ENCODE measurements at places on chromosomes 12 and 14.

- DNase-seq, result no peak
Measured at GRCh38 chr12:16880864-16881285, 274.9 kb upstream of the LMO3 start.

DNA sequence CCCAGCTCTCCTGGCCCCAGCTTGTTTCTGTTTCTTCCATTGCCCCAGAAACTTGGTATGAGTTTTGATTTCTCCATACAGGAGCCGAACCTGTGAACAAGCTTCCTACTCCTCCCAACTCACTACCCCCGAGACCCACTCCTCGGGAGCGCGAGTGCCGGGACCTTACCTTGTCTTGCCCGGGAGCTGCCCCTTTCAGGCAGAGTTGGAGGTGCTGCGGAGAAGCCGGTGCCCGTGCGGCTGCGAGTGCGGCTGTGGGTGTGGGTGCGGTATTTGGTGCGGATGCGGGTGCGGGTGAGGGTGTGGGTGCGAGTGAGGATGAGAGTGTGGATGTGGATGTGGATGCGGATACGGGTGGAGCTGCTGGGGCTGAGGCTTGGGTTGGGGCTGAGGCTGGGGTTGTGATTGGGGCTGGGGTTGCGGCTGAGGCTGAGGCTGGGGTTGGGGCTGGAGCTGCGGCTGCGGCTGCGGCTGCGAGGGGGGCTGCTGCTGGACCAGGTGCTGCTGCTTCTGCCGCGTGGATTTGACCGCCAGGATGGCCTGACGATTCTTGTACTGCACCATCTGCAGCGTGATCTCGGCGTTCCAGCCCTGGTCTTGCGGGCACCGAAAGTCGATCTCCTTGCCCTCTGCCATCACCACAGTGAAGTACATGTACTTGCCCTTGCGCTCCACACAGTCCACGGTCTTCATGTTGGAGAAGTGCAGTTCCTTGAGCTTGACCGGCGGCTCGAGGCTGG, 1.1 kb downstream of the PHLDA1 start:
- peak; percentile 66 for DNase-seq

DNA sequence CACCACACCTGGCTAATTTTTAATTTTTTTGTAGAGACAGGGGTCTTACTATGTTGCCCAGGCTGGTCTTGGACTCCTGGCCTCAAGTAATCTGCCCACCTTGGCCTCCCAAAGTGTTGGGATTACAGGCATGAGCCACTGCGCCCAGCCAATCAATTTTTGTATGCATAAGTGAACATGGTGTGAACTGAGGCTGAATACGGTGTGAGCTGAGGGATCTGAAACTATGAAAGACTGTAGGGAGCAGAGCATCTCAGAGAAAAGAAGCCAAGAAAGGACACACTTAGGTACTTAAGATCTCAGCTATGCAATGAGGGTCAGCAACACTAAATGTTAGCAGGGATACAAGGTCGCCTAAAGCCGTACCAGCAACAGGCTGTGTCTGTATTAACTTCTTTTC, 54.1 kb downstream of the KSR2 start:
- DNase-seq, result no peak

DNA sequence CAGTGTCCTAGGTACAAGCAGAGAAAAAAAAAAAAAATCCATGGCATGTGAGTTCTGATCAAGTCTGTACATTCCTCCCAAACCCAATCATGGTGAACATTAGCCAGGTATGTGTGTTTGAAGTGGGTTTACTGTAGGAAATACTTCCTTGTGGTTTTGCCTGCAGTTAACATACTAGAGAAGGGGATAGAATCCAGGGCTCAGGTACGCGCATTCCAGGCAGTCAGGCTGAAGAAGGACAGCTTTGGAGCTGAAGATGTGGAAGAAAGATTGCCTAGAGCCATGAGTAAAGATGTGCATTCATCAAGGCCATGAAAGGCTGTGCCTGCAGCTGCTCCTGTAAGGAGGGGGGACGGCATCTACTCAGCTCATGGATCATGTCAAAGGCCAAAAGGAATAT, 88.2 kb upstream of the NTF3 start:
- no peak for DNase-seq

DNA sequence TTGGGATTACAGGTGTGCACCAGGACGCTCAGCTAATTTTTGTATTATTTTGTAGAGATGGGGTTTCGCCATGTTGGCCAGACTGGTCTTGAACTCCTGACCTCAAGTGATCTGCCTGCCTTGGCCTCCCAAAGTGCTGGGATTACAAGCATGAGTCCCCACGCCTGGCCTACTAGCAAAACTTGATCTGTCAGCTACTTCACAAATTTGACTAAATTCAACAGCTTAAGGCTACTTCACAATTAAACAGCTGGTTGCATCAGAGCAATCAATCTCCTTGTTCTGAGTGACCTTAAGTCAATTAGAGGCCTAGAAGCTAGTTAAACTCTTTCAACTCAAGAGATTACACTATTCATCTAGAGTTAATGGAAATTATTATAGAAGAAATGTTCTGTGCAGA, 12.2 kb downstream of the COQ10A start:
- no peak for DNase-seq

GRCh38 chr14:97572583-97573458, 775.6 kb downstream of the VRK1 start:
- DNase-seq, result no peak

GRCh38 chr14:65206448-65207096, 104.3 kb upstream of the MAX start:
- DNase-seq, result no peak

GRCh38 chr14:36716614-36717184, 55.0 kb downstream of the PAX9 start:
- no peak for DNase-seq

- DNase-seq, result no peak
Measured at GRCh38 chr12:14283489-14284144, 81.9 kb upstream of the ATF7IP start.

GRCh38 chr14:69475194-69475818, 9.2 kb upstream of the PLEKHD1 start:
- no peak for DNase-seq

DNA sequence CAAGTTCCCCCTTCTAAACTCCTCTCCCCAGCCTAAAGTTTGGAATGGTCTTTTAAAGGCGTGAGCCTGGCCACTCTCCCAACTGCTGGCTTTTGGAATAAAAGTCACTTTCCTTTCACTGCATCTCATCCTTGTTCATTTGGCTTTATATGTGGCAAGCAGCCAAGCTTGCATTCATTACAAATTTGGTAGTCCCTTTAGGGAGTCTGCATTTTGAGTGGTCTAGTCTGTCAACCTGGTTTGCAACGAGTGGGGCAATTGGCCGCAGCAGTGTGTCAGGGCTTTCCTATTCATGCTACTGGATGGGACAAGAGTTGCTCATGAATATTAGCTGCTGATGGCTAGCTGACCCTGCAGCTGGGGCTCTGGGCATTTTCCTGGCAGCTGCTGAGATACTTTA, 57.0 kb downstream of the CATSPERB start:
- no peak for DNase-seq

DNA sequence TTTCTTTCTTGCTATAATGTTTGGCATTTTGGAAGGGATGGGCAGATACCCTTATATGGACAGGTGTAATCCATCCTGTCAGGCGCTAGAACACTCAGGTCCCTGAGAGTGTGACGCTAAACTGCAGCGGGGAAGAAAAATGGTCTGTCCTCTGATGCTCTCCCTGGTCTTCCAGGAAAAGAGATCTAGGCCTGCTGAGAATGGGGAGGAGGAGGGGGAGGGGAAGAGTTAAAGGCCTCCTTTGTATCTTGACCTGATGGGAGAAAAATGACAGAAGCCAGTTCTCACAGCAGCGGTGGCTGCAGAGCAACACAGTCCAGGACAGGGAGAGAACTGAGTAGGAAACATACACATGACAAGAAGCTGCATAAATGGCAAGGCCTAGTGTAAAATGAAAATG, 61.1 kb downstream of the RPS6KA5 start:
- no peak for DNase-seq

DNA sequence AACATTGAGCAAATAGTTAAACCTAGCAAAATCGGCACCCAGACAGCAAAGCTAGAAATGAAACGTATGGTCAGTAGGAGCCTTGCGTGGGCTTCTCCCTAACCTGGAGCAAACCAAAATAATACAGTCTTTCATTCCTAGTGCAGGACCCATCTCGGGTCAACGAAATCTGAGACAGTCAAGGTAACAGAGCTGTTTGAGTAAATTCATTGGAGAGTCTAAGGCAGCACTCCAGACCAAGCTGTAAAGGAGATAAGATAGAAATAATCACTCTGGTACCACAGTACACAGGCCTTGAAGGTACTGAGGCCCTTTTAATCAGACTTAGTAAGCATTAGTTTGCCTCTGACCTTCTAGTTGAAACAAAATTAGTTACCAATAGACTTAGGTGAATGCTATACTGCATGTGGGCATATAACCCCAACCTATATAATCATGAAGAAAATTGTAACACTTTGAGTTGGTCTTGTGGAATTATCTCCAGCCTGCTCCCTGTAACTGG, 54.4 kb upstream of the BICD1 start:
- no peak for DNase-seq

DNA sequence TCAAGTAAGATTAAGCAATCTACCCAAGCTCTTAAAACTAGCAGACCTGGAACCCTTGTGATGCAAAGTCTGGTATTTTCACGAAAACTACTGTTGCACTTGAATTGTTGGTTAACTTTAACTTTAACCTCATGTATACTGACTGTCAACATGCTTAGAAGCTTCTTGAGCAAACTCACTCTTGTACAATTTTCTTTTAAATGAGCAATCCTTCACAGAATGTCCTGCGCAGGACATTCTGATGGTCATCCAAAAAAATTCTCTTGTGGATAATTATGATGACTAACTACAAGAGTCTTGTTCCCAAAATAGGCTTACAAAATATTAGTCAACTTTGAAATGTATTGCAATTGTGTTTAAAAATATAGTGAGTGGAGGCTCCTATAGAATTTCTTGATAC, 54.0 kb upstream of the PDE3A start:
- DNase-seq, result no peak

- no peak for DNase-seq
Measured at GRCh38 chr12:113794774-113795173, 171.4 kb downstream of the RBM19 start.

DNA sequence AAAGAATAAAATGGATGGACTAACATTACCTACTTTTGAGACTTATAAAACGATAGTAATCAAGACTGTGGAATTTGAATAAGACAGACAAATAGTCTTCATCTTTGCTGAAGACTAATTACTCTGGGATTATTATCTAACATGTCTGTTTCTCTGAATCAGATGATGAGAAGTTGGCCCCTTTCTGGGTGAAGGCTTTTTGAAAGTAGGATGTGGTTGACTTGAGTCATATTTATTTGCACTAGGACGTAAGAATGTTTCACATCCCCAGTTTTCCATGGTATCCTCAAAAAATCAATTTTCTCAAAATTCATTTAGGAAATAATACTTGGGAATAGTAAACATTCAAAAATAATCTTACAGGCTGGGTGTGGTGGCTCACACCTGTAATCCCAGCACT, 31.8 kb downstream of the PKP2 start:
- no peak for DNase-seq

- no peak for DNase-seq
Measured at GRCh38 chr14:54637270-54638134, 70.6 kb downstream of the SAMD4A start.

DNA sequence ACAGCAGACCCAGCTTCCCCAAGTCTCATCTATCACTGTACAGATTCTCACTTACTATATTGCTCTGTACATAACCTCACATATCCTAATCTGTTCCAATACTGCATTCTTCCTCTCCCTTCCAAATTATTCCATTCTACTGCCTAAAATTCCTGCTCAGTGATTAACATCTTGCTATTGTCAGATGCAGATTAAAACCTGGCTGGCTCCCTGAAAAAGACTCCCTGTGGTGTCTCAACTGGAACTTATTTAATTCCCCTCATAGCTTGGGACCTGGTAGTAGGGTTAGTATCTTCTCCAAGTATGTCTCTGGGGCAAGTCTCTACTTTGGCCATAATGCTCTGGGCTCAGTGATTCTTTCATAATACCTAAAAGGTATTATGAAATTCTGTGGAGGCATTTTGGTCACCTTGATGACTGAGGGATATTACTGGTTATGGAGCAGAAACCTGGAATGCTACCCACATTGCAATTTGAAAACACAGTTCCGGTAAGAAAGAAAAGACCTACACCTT, 55.8 kb downstream of the PAWR start:
- DNase-seq, result no peak

- DNase-seq, result no peak
Measured at GRCh38 chr12:103020839-103021238, 63.4 kb downstream of the ASCL1 start.

- DNase-seq, result no peak
Measured at GRCh38 chr12:108972358-108972757, 48.5 kb downstream of the SVOP start.

- no peak for DNase-seq
Measured at GRCh38 chr12:23948291-23948690, 1.2 kb downstream of the SOX5 start.

GRCh38 chr12:572532-572899, 90.7 kb downstream of the NINJ2 start:
- no peak for DNase-seq

- no peak for DNase-seq
Measured at GRCh38 chr14:101115652-101116051, 212.1 kb upstream of the RTL1 start.

GRCh38 chr12:53101931-53102781, 1.1 kb upstream of the SOAT2 start:
- no peak for DNase-seq

DNA sequence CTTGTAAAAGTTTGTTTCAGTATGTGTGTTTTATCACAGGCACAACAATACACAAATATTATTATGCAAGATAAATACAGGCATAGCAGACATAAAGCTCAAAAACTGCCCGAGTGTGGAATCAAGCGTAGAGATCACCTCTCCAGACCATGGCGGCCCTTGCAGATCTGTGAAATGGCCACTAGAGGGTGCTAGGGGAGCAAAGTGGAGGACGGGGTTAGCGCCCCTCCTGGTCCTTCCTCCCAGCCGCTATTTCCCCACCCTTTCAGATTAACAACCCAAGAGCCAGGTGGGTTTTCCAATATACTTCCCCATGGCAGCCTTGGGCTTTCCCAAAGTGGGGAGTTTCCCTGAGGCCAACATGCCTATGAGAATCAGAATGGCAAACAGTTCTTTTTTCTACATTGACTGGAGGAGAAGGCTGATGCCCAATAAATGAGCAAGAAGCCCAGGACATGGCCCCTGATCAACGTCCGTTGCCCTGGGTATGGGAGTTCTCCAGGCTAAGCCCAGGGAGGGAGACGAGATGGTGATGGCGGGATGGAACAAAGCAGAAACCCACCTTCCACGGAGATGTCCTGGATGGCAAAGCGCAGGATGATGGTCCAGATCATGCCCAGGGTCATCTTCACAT, 67.4 kb downstream of the ACTN1 start:
- peak; percentile 73 for DNase-seq

All from CD4-positive, alpha-beta memory T cell (primary cell).